ENCODE measurements at places on chromosomes 12 and 14.
A peak's percentile ranks its signal among the peaks of the same experiment; 100 is the strongest.

DNA sequence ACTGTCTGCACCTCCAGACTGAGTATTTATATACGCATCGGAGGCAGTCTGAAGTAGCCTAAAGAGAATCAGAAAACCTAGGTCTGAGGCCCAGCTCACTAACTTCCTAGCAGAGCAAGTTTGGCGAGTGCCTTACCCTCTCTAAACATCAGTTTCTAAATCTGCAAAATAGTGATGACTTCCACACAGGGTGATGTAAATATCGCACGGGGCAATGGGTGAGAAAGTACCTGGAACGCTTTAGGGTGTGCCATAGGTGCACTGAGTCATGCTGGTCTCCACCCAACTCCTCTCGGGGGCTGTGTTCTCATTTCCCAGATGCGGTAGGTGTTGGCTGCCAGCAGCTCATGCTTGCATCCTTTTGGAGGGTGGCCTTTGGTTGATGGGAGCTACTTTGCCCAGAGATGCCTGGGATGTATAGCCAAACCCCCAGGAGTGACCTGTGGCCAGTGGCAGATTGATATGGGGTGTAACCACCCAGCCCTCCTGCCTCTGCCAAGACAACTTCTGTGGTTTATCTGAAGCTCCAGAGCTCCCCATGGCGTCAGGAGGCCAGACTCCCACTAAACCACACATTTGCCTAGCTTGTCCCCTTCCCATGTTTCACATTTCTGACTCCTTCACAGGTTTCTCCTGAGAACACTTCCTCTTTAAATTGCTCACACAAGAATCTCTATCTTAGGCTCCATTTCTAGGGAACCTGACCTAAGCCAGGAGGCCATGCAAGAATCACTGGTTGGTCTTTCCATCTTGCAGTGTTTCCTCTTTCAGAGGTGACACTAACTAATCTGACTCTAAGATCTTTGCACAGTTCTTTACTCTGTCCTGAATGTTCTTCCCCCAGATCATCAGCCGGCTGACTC is 62.0 kb upstream of the TUNAR start:
- DNase-seq = no peak

- no peak for DNase-seq
Observed at GRCh38 chr12:113638460-113638775, 166.7 kb upstream of the LHX5 start.

DNA sequence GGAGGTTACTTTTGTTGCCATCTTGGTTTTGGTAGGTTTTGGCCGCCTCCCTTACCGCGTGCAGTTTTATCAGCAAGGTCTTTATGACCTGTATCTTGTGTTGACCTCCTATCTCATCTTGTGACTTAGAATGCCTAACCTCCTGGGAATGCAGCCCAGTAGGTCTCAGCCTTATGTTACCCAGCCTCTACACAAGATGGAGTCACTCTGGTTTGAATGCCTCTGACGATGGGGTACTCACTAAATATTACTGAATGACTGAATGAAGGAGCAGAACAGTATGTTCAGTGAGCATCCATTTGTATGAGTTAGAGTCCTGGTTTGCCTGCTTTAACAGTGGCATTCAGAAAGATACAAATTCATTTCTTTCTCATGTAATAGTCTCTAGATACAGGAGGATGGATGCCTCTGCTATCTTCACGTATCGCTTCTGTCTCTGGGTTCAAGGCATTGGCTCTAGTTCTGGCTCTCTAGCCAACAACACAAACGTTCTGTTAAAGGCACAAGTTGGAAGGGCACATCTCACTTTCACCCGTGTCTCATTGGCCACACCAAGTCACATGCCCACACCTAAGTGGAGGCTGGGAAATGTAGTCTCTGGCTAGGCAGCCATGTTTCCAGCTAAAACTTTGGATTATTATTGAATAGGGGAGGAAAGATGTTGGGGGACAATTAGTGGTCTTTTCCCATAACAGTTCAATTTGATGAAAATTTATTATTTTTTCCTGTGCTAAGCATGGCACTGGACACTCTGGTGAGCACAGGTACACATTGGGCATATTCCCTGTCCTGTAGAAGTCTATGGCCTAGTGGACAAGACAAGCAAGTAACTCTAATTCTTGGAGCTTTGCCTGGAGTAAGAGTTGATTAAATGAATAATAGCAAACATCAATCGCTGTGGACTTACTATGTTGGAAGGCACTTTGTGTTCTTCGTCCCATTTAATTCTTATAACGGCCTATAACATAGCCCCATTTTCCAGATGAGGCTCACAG is 75.2 kb upstream of the RPH3A start:
- DNase-seq = no peak

- no peak for DNase-seq
Observed at GRCh38 chr14:77416836-77417235, 6.5 kb downstream of the NOXRED1 start.

DNA sequence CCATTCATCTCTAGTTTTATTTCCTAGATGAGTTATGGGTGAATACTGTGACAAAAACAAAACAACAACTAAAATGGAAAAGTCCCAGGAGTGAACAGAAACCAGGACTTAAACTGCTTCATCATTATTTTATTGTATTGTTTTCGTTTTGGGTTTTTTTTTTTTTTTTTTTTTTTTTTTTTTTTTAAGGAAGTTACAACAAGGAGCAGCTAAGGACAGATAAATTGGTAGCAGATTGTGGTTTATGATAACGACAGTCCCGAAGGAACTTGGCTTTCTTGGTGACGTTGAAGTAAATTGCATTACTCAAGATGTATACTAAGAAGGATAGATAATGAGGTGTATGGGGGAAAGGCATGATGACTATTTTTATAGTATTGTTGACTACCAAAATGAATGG is 866.3 kb downstream of the NRXN3 start:
- DNase-seq = no peak

GRCh38 chr14:28138341-28138740 is 628.2 kb upstream of the FOXG1 start:
- DNase-seq = no peak

GRCh38 chr12:131759176-131759575 is 48.3 kb downstream of the SFSWAP start:
- DNase-seq = no peak

DNA sequence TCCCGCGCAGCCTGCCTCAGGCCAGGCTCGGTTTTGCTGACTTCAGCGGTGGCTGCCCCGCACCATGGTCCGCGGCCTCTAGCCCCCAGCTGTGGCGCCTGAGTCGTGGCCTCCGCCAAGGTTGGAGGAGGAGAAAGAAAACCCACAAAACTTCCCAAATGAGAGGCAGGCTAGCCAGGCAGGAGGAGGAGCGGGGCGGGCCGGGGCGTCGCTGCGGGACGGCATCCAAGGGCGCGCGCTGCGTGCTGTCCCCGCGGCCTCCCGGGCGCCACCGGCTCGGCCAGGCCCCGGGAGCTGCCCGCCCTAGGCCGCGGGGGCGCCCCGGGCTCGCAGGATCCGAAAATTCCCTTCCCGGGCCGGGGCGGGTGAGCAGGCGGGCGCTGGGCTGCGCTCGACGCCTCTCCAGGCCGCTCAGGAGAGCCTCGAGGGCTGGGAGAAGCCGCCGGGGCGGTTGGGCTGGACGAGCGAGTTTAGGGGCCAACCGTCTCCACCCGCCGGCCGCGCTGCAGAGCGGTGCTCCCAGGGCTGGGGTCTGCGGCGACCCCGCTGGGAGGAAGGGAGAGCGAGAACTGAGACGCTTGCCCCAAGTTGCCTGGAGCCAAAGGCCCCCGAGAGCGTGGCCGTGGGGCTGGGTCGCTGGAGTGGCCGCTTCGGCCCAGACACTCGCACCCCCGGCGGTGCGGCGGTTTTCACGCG is at the start of gene EFS:
EFS (minus strand) TSS at position 137 of the 696 bp plus-strand sequence. CDS start 147 bp downstream, outside the sequence.
- DNase-seq = no peak

GRCh38 chr14:57346741-57347140 is 43.6 kb upstream of the NAA30 start:
- DNase-seq = no peak

- DNase-seq = peak; percentile 92
Observed at GRCh38 chr12:12379831-12380730, 23.2 kb downstream of the BORCS5 start.

GRCh38 chr12:108187831-108188230 is 58.7 kb downstream of the WSCD2 start:
- DNase-seq = no peak

- peak; percentile 87 for DNase-seq
Observed at GRCh38 chr14:91873471-91874415, 6.4 kb upstream of the TC2N start.

DNA sequence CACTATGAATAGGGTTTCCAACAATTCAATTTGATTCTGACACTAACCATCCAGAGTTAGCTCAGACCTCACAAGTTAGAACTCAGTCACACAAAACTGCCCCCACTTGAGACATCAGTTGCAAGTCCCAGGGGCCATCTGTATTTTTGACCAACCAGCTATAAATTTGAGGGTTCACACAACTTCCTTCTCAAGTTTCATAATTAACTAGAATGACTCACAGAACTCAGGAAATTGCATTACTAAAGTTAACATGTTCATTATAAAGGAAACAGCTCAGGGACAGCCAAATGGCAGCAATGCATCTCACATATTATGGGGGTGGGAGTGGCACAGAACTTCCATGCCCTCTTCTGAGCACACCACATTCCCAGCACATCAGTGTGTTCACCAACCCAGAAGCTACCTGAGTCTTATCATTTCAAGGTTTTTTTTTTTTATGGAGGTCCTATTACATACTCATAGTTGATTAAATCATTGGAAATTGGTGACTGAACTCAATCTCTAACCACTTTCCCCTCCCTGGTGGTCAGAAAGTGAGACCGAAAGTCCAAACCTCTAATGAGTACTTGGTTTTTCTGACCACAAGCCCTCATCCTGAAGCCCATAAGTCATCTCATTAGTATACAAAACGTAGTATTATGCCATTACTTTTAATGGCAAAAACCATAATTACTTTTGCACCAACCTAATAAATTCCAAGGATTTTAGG is 1721.5 kb upstream of the SEL1L start:
- no peak for DNase-seq

GRCh38 chr14:102518063-102518648 is 8.6 kb upstream of the ANKRD9 start:
- DNase-seq = no peak

GRCh38 chr14:50249136-50249775 is 17.9 kb upstream of the SOS2 start:
- DNase-seq = no peak

DNA sequence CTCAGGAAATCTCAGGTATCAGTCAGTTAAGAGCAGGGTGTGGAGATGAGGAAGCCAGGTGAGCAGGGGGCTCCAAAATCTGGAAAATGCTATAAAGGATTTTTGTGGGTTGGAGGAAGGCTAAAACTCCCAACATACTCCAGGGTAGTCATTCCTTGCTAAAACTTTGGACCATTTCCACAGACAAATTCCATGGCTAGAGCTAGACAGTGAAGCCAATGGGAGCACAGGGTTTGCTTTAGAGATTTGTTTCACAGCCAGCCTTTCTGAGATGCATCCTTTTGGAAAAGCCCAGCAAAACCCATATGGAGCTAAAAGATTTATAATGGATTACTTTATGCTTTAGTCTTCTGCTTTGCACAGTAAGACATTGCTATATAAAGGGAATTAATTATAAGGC is 146.5 kb downstream of the SAMD4A start:
- DNase-seq = no peak

DNA sequence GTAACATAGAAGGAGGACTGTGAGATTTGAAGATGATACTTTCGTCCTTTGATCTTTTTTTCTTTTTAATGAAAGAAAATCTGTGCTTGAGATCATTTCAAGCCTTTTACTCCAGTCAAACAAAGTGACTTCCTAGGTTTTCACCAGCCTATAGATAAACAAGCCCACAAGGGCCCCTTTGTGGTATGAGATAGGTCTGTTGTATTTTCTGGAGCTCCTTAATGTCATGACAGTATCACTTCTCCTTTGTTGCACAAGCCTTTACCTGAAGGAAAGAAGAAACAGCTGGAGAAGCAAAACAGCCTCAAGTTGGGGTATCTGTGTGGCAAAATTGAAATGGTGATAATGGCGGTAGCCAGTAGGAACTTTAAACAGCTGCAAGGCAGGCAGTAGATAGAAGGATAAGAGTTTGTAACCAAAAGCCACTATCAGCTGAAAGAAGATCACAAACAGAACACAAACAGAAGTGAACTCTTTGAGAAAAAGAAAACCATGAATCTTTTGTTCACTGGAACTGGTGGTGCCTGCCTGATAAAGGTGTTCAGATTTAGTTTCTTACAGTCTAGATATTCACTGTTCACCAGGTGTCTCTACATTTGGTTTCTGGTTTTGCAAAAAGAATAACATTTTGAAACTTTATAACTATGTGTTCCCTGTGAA is 96.8 kb downstream of the LGR5 start:
- DNase-seq = no peak

- no peak for DNase-seq
Observed at GRCh38 chr12:3097186-3097804, 20.1 kb downstream of the TSPAN9 start.

GRCh38 chr12:127429551-127430285 is 837.3 kb upstream of the TMEM132C start:
- DNase-seq = no peak

- DNase-seq = no peak
Observed at GRCh38 chr12:57868221-57868620, 21.7 kb upstream of the CTDSP2 start.

DNA sequence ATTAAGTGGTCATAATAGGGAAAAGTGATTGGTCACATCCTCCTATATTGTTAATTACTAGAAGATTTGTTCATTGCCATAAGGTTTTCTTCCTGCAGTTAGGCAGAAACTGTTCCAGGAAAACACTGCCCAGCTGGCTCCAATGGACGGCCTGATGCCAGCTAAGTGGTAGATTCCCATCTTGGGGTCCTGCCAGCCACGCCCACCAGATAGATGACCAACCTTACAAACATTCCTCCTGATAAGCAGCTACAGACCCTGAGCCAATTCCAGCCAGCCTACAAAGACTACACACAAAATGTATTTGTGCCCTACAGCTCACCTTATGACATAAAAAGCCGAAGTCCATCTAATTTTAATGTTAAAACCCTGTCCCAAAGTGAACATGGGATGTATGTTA is 685.9 kb upstream of the USP15 start:
- DNase-seq = no peak

DNA sequence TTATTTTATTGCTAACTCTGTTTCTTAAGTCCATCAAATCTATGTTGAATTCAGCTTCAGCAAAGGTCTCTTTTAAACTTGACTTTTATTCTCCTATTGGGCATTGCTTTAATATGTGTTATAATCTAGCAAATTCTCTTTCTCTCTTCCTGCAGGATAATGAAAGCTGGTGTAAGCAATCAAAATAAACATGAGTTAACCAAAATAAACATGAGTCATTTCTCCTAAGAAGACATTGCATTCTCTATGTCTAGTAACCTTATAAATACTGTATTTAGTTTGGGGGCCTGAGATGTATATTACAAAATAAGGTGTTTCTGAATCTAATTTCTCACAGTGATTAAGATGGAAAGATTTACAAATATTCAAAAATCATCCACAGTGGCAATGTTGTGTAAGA is 739.1 kb upstream of the ATXN7L3B start:
- DNase-seq = no peak
